NCI-H446 (cell line): ENCODE measurements at places on chromosomes 1 and 21.

- no peak for DNase-seq
These were observed 179.7 kb upstream of the ST6GALNAC5 start for GRCh38 chr1:76687307-76688175.

DNA sequence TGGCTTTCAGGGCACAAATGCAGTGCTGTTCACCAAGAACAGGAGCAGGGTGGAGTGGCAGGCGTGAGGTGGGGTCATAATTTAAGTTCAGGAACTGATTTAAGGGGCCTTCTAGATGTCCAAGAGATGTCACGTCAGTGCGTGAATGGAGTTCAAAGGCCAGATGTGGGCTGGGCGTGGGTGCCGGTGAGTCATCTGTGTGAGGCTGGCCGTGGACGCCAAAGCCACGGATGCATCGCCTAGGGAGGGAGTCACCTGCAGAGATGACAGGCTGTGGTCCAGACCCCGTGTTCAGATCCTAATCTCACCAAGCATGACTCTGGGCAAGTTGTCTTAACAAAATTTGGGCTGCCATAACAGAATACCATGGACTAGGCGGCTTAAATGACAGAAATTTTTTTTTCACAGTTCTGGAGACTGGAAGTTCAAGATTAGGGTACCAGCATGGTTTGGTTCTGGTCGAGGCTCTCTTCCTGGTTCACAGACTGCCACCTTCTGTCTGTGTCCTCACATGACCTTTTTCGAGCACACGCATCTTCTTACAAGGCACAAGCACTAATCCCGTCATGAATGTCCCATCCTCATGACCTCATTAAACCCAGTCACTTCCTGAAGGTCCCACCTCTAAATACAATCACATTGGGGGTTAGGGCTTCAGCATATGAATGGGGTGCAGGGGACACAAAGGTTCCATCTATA, 109.6 kb downstream of the PRDM2 start:
- DNase-seq = no peak

DNA sequence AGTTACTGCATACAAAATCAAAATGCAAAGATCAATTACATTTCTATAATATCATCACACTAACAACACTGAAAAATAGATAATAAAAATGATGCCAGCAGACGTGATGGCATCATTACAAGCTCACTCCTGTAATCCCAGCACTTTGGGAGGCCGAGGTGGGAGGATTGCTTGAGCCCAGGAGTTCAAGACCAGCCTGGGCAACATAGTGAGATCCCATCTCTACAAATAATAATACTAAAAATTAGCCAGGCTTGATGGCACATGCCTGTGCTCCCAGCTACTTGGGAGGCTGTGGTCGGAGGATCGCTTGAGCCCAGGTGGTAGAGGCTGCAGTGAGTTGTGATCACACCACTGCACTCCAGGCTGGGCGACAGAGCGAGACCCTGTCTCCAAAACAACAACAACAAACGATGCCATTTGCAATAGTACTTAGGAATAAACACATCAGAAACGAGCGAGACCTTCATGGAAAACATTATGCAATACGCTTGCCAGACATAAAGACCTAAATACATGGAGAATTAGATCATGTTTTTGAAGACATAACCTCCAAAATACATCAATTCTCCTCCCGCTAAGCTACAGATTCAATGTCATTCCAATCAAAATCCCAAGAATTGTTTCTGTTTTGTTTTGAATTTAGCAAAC, 86.6 kb upstream of the ERRFI1 start:
- DNase-seq = no peak

DNA sequence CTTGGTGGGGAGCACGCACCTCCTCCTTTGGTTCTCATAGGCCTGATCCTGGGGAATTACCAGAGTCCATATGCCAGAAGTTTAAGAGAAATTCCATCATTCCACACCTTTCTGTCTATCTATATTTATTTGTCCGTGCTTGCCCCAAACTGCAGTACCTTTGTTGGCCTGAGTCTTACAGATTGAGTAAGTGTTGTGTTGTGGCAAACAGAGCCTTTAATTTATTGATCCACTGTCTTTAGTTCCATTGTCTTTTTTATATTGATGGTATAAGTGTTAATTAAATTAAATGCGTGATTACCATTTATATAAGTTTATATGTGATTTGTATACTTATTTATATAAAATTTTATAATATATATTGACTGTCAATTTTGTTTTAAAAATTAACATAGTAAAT, 4.9 kb downstream of the SH3BGR start:
- DNase-seq = no peak
